ENCODE measurements at places on chromosomes 11 and 22.

DNA sequence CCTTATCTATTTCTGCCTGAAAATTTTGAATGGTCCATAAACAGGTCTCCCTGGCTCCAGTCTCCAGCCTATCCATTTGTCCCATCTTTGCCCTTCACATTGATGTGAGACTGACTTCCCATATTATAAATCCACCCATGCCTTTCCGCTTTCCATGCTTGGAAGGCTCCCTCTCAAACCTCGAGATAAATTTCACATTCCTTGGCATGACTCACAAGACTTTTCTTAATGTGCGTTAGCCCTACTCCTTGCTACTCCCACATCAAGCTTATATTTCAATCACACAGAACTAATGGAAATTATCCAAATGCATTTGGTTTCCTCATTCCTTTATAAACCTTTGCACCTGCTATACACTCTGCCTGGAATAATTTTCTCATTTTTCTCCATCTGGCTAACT is 163.7 kb upstream of the NTM start:
- DNase-seq = no peak

DNA sequence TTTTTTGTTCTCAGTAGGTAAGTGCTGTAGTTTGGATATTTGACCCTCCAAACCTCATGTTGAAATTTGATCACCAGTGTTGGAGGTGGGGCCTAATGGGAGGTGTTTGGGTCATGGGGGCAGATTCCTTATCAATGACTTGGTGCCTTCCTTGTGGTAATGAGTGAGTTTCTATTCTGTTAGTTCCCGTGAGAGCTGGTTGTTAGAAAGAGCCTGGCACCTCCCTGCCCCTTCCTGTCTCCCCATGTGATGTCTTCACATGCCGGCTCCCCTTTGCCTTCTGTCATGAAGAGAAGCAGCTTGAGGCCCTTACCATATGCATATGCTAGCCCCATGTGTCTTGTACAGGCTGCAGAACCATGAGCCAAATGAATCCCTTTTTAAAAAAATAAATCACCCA is 138.3 kb downstream of the TMEM135 start:
- no peak for DNase-seq

- no peak for DNase-seq
Observed at GRCh38 chr11:5611627-5612026, 13.2 kb upstream of the TRIM34 start.

GRCh38 chr22:37267661-37268413 is 14.5 kb upstream of the CYTH4 start:
- DNase-seq = no peak

All from liver (tissue), 10 donors.